ENCODE measurements at places on chromosomes 1 and 21.
A peak's percentile ranks its signal among the peaks of the same experiment; 100 is the strongest.

DNA sequence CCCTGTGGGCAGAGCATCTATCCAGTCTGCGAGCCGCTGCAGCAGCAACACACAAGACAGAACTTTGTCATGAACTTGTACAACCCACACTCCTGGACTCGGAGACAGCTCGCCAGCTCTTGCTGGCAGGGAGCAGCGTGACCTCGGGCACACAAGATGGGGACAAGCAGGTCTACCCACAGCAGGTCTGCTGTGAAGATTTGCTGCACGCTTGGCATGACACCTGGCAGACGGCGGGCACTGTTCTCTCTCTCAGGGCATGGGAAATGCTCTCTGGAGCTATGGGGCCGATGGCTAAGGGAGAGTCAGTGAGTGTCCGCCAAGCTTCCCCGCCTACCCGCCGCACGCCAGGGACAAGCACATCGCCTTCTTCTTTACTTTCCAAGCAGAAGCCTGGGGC, 90.0 kb downstream of the STUM start:
- no peak for DNase-seq

- no peak for DNase-seq
These were observed 199.9 kb upstream of the FMN2 start for GRCh38 chr1:239891621-239892358.

GRCh38 chr1:76106719-76107235, 32.2 kb downstream of the ST6GALNAC3 start:
- DNase-seq = no peak

GRCh38 chr1:114468710-114469468, 42.1 kb downstream of the TRIM33 start:
- no peak for DNase-seq

DNA sequence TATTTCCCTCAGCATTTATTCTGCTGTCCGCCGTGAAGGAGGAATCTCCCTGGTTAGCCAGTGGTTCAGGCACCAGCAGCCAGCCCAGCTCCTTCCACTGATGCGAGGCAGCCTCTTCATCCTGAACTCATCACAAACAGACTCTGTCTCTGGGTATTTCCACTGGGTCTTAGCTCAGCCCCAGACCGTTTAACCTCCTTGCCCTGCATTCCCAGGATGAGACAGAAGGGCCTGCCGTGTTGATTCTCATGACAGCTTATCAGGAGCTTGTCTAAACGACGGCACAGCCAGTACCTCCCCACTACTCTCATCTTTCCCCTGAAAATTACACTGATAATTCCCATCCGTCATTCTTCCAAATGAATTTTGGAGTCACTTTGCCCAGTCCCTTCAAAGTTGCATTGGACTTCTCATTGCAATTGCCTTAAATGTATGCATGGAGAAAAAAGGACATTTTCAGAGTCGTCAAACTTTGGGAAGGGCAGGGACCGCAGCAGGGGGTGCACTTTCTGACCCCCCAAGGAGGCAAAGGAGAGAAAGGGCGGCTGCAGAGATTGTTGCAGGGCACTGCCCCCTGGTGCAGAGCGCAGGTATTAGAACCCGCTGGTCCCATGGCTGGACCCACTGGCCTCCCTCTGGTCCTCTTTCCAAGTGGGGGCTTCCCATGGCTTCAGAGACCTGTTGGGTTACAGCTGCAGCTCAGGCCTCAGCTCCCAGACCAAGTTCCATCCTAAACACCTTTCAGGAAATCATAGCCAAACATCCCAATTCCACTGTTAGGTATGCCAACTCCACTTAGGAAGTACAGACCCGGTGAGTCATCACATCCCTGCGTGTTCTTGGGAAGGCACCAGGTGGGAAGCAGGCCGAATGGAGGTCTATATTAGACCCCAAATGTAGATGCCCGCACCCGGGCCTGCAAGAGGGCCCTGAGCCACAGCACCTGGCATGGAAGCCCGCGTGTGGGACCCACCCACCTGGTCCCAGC, 3.7 kb upstream of the MEGF6 start:
- DNase-seq = peak; percentile 18

- DNase-seq = no peak
These were observed 2.0 kb downstream of the HNRNPU start for GRCh38 chr1:244862354-244862698.

DNA sequence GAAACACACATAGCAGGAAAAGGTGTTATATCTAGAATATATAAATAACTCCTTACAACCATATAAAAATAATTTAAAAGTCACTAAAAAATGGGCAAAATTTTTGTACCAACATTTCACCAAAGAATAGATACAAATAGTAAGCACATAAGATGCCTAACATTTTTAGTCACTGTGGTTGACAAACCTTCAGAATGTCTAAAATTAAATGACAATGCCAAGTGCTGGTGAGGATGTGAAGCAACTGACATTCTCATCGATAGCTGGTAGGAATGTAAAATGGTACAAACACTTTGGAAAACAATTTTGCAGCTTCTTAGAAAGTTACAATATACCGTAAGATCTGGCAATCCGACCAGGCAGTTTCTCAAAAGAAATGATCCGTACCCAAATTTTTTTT, 14.4 kb upstream of the TOMM20 start:
- DNase-seq = no peak

GRCh38 chr1:37999430-38000232, 5.7 kb downstream of the FHL3 start:
- peak; percentile 74 for DNase-seq

DNA sequence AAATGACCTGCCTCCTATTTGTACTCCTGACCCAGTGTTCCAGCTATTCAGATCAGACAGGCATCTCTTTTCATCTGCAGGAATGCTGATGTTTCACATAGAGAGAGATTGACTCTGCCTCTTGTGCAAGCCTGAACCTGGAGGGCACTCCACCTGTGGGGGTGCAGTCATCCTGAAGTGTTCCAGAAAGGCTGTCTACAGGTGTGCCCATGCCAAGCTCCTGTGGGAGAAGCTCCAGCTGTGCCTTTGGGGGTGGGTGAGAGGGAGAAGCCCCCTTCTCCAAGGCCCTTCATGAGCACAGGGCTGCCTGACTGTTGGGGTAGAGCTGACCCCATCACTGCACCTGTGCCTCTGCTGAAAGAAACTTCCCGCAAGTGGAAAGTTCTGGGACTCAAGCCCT, 22.8 kb downstream of the IFI44 start:
- DNase-seq = no peak

GRCh38 chr1:119713039-119713748, 1.5 kb downstream of the PHGDH start:
- no peak for DNase-seq

- no peak for DNase-seq
These were observed 47.5 kb downstream of the AHDC1 start for GRCh38 chr1:27556435-27556780.

- peak; percentile 65 for DNase-seq
These were observed 126.5 kb downstream of the ADSS2 start for GRCh38 chr1:244325056-244325758.

DNA sequence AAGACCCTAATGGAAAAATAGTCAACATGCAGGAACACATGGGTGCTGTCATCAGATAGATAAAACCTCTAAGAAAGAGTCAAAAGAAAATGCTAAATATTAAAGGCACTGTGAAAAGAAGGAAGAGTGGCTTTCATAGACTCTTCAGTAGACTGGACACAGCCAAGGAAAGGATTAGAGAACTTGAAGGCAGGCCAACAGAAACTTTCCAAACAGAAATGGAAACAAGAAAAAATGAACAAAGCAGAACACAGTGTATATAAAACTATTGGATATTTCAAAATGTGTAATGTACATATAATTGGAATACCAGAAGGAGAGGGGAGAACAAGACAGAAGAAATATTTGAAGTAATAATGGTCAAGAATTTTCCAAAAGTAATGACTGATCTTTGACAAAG, 431.9 kb downstream of the MATN1 start:
- no peak for DNase-seq

- no peak for DNase-seq
These were observed 22.9 kb upstream of the IGSF3 start for GRCh38 chr1:116690396-116690848.

- no peak for DNase-seq
These were observed 213.3 kb downstream of the TRABD2B start for GRCh38 chr1:47783638-47784496.

GRCh38 chr1:47205918-47206317, 16.1 kb upstream of the PDZK1IP1 start:
- DNase-seq = no peak

DNA sequence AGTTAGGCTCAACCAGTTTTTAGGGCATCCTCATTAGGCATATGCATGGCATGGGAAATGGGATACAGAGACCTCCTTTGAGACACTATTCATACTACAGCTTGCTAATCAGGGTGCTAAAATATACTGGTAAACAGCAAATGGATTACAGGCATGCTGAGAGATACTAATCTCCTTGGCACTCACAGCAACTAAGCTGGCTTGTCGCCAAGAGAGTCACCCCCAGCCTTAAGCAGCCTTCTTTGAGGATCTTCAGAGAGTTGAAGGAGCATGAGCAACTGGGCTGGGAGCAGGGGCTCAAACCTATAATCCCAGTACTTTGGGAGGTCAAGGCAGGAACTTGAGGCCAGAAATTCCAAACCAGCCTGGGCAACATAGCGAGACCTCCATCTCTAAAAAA, 120.1 kb upstream of the NR5A2 start:
- no peak for DNase-seq

- no peak for DNase-seq
These were observed 31.6 kb upstream of the KIF1B start for GRCh38 chr1:10178597-10179405.

DNA sequence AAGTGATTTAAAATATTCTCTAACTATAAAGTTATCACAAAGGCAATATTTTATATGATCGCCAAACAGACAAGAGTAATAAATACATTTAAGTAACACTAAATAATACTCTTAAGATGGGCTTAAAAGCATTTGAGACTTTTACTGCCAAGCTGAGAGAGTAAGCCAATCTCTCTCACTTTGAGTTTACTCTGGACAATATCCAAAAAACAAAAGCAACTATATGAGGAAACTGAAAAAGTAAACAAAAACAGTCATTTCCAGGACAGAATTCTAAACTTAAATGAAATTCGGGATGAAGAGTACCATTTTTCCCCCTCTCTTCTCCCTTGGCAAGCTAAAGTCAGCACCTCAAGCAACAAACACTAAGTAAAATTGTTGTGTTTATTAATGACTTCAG, 173.2 kb downstream of the COP1 start:
- DNase-seq = peak; percentile 17

- no peak for DNase-seq
These were observed 54.3 kb downstream of the SLX9 start for GRCh38 chr21:44994047-44994694.

GRCh38 chr21:27202301-27202700, 235.4 kb upstream of the ADAMTS5 start:
- no peak for DNase-seq

DNA sequence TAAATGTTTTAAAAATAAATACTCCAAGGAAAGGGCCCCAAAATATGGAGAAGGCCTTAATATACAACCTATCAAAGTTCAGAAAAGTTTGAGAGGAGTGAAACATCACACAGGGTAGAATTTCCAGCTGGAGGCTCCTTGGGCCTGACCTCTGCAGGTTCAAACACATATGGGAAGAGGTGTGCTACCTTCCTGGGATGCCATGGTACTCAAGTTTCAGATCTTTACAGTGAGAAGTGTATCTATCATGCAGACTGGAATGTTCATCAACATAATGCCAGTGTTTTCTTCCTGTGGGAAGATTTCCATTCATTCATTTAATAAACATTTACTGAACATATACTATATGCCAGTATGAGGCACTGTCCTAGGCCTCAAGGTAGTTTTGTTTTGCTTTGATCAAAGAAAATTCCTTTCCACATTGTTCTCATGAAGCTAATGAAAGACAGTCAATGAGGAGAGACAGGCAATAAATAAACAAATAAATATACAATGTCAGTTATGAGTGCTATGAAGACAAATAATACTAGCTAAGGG, 14.6 kb upstream of the ADAR start:
- DNase-seq = no peak

GRCh38 chr1:246727594-246727993, 3.4 kb downstream of the SCCPDH start:
- no peak for DNase-seq
